ENCODE measurements at places on chromosomes 13 and 19.

DNA sequence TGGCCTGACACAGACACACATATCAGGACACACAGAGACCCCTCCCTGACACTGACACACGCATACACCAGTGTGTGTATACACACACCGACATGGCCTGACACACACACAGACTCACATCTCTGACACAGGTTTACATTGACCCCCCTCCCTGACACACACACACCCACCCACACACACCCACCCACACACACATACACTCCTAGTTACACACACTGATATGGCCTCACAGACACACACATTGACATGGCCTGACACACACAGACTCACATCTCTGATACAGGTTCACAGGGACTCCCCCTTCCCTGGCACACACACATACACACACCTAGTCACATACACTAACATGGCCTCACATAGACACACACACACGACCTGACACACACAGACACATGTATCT lies 4.4 kb upstream of the NFIX start:
- no peak for DNase-seq

GRCh38 chr19:3289971-3290569 lies 65.6 kb downstream of the CELF5 start:
- no peak for DNase-seq

GRCh38 chr19:31419871-31420445 lies 70.7 kb upstream of the TSHZ3 start:
- DNase-seq = no peak

DNA sequence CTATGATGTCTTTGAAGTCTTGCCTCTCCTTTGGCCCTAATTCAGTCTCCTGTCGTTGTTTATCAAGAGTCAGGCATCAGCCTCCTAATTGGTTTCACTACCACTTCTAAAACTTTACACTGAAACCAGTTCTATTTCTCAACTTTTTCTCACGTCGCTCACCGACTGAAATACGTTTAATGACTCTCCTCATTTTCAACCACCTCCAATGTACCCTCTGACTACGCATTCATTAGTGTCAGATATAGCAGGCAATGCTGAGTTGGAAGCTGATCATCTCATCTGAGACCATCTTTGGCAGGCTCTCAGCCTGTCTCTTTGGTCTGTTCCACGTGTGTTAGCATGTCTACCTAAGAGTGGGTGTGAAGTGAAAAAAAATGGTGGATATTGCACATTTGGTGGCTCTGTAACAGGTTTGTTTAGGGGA lies 128.1 kb downstream of the KL start:
- no peak for DNase-seq

GRCh38 chr13:98856983-98857382 lies 104.5 kb upstream of the SLC15A1 start:
- no peak for DNase-seq

DNA sequence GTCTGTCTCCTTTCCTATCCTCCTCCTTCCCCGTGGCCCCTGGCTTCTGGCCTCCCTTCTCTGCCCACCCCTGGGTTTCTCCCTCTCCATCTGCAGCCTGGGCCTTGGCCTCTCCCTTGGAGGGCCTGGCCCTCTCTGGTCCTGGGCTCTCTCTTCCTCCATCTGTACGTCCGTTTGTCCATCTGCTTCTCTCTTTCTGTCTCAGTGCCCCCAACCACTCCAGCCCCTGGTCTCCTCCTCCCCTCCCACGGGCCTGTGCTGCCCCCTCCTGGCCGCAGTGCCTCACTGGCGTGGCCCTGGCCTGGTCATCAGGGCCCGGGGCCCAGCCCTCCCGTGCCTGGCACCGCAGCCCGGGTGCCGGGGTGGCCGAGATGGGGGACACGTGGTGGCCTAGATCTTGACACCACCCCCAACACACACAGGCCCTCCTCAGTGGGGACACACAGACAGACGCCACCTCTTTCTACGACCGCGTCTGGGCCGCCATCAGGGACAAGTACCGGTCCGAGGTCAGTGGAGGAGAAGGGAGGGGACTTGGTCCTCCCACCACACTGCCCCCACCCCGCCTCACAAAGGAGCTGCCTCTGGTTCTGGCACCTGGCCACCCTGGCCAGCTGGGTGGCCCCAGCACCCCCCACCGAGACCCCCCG lies 11.3 kb downstream of the PRKCSH start:
- DNase-seq = peak; percentile 28

GRCh38 chr19:57473646-57474045 lies 3.7 kb downstream of the ZNF772 start:
- no peak for DNase-seq

DNA sequence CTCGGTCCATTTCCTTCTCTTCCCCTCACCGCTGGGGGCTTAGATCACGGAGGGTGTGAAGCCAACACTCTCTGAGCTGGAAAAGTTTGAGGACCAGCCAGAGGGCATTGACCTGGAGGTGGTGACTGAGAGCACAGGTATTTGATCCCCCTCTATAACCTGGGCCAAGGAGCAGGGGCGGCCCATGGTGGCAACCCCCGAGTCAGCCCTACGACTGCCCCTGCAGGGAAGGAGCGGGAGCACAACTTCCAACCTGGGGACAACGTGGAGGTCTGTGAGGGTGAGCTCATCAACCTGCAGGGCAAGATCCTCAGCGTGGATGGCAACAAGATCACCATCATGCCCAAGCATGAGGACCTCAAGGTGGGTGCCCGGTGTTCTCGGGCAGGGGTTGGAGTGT lies 11.6 kb upstream of the TIMM50 start:
- no peak for DNase-seq

DNA sequence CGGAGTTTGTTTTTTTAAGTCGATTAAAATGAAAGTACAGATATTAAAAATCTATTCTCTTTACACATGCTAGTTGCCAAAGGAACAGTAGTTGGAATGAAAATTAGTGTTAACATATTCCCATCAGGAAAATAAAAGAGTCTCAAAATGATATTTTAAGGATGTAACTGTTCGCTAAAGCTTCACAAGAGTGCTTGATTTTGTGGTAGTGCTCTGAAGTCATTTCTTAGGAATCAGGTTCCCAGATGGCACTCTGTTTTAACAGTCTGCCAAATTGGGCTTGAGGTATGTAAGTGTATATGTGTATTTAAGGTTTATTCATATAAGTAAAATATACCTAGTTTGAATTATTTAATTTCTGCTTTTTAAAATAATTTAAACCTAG lies 128.8 kb downstream of the LMO7 start:
- no peak for DNase-seq

GRCh38 chr19:17341386-17341785 lies 4.0 kb downstream of the GTPBP3 start:
- no peak for DNase-seq

DNA sequence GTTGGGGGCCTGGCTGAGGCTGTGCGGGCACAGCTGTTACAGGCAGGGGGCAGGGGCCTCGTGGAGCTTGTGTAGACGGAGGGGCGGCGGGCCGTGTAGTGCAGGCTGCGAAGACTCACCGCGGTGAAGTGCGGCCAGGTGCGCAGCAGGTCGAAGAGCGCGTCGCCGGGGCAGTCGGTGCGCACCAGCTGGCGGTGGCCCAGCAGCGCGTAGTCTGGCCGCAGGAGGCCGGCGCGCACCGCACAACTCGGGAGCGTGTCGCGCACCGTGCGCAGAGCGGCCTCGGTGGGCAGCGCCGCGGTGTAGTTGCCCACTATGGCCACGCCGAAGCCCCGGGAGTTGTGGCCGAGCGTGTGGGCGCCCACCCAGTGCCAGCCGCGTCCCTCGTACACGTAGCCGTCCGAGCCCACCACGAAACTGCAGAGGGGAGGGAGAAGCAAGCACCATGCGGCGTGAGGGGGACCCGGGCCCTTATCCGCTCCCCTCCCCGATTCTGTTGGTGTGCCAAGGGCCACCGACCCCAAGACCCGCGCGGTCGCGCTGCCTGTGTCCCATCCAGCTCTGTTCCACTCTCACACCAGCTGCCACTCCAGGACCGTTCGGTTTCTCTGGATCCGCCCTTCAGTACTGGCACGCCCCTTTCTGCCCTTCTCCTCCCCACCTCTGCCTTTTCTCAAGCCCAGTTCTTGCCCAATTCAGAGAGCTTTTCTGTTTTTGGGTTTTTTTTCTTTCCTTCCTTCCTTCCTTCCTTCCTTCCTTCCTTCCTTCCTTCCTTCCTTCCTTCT lies 5.4 kb upstream of the RASAL3 start:
- no peak for DNase-seq

DNA sequence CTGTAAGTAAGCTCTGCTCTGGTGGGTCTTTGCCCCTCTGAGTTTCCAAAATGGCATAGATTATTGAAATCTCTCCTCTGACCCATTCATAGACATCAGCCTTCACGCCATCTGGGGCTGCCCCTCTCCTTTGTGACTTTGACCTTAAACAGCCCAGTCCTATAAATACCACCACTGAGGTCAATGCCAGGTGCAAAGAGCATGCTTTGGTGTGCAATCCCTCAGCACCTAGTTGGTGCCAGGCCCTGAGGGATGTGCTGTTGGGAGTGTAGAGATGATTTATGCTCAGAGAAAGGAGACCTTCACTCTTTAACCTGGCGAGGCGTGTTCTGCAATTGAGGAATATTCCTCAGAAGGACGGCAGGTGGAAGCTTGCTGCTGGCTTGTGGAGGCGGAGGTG lies 121.7 kb upstream of the TSHZ3 start:
- no peak for DNase-seq

DNA sequence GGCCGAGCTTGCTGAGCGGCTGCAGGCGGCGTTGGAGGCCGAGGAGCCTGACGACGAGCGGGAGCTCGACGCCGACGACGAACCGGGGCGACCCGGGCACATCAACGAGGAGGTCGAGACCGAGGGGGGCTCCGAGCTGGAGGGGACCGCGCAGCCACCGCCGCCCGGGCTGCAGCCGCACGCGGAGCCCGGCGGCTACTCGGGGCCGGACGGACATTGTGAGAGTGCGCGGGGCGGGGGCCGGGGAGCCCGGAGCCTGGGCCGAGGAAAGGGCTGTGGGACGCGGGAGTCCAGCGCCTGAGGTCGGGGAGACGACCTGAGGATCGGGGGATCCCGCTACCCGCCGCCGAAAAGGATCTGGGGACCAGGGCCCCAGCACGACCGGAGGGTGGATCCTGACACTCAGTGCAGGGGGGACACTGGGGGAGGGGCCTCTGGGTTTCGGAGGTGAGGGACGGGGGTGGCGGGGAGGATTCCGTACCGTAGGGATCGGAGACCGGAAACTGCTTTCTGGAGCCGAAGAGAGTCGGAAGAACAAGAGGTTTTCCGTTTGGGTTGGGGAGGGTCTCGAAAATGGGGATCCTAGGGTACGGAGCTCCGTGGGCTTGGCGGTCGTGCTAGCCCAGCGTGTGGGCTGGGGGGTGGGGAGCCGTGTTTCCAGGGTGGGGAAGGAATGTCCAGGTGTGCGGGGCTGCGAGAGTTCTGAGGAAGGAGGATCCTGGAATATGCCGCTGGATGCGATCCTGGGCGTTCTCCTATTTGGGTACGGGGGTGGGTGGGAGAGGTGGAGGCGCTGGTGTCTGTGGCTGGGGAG lies 616 bp downstream of the HNRNPUL1 start:
- peak; percentile 59 for DNase-seq

- DNase-seq = no peak
Observed at GRCh38 chr13:76271728-76272232, 614.4 kb downstream of the KCTD12 start.

- no peak for DNase-seq
Observed at GRCh38 chr13:88958821-88959220, 1287.7 kb downstream of the SLITRK5 start.

- DNase-seq = no peak
Observed at GRCh38 chr19:54393381-54393780, 21.9 kb upstream of the TTYH1 start.

GRCh38 chr13:98942997-98943396 lies 34.9 kb downstream of the DOCK9 start:
- DNase-seq = no peak

DNA sequence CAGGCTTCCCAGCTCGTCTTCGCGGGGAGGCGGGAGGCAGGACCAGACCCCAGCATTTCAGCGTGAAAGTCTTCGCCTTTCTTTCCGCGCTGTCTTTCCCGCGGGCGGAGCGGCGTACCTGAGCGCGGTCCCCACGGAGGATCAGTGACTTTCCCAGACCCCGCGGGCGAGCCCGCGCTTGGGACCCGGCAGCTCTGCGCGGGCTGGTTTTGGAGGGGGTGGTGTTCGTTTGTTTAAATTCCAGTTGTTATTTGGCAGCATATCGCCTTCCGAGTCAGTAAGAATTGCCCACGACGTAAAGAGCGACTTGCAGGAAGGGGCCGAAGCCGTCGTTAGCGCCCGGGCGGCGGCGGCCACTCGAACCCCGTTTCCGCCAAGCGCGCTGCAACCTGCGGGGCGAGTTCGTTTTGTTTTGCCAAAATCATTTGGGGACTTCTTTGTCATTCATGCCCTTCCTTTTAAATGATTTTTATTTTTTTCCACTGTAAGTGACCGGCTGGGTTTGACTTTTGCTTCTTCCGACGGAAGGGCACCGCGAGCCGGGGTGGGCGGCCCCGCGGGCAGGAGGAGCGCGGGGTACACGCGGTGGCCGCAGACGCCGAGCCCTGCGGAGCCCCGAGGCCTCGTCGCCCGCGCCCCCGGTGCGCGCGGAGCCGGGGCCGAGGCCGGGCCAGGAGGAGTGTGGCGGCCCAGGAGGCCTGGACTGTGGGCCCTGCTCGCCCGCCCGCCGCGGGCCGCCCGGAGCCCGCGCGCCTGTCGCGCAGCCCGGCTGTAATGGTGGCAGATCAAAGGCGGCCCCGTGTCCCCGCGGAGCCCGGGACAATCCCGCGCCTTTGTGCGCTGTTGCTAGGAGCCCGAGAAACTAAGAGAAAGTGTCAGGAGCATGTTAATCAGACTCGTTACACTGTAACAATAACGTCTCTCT lies 75.9 kb downstream of the ZIC5 start:
- no peak for DNase-seq

GRCh38 chr13:45787346-45787745 lies 64.2 kb downstream of the SIAH3 start:
- DNase-seq = no peak

DNA sequence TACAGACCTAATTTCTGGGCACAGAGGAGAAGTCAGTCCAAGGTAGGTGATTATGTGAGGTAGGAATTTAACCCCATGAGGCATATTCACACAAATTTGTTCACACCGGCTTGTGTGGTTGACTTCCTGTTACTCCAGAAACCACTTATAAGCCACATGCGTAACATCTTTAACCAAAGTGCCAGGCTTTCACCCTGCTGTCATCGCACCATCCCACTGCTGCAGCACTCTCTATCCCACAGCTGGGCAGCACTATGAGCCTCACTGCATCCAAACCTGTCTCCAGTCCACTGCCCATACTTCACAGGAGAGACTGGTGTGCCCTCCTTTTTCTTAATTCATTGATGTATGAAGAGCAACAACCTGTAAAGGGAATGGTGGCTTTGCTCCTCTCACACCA lies 128.2 kb upstream of the ARGLU1 start:
- no peak for DNase-seq

GRCh38 chr19:5893907-5894703 lies 9.5 kb downstream of the NDUFA11 start:
- no peak for DNase-seq
